ENCODE measurements at places on chromosomes 1 and 21.
A peak's percentile ranks its signal among the peaks of the same experiment; 100 is the strongest.

- DNase-seq: no peak
These were observed 63.4 kb downstream of the PSMG1 start for GRCh38 chr21:39119891-39120290.

- no peak for DNase-seq
These were observed 9.7 kb downstream of the MACF1 start for GRCh38 chr1:39214021-39214713.

- DNase-seq: no peak
These were observed 105.1 kb downstream of the SEC16B start for GRCh38 chr1:177864538-177865305.

- DNase-seq: peak; percentile 80
These were observed at the start of gene H6PD for GRCh38 chr1:9234223-9235095. TSS of gene H6PD (plus strand) at chr1:9234774. CDS start at chr1:9244935, 10,161 bp downstream.

- DNase-seq: no peak
These were observed 143.3 kb downstream of the TRABD2B start for GRCh38 chr1:47853852-47854251.

- DNase-seq: no peak
These were observed 56.3 kb downstream of the SPAG17 start for GRCh38 chr1:118128761-118129160.

DNA sequence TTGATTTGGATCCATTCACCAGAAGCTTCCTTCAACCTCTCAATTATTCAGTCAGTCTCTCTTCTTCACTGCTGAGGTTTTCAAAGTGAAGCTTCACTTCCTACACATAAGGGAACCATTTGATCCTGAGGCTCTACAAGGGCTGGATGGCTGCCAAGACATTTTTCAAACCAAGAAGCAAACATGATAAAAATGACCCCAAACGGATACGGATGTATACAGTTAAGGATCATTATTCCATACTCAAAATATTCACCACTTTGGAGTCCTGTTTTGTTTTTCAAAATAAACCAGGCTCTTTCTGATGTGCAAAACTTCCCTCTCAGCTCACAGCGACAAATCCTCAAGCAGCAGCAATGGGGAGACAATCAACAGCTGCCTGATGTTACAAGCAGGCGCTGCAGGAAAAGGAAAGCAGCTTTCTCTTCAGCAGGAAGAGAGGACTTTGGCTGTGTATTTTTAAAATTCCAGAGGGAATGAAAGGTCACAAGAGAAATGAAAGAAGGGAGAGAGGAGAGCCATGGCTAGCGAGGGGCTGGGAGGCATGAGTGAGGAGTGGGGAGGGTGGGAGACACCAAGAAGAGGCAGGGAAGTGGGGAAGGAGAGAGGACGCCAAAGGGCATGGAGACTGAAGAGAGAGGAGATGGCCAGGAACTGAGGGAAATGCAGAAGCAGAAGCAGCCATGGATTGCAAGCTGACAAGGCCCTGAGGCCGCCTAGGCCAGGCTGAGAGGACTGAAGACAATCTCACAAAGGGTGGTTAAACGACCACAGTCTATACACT is 145.4 kb downstream of the SLC45A1 start:
- DNase-seq: peak; percentile 12

DNA sequence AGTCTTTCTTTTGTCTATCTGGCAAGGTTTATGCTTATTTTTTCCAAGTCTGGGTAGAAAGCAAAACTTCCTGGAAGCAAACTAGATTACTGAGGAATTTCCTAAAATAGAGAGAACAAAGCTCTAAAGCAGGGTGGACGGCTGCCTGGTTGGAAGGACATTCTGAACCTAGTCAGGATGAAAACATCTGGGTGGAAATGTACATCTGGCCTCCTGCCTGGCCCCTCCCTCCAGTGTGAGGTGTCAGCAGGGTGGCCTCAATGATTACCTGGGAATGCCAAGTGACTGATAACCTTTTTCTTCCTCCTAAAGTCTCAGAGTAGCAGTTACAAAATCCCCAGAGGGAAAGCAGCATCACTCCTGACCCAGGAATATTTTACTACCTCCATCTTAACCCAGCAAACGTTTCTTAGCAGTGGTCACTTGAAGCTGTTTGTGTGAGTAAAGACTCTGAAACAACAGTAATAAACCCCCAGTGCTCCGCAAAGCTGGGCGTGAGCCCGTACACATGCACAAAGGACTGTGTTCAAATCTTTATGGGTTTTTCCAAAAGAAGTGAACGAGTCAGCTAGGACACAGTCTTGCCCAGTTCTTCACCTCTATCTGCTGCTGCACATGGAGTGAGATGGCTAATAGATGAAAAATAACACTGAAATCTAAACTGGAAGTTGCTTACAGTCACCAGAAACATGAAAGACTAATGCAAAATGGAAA is 18.9 kb downstream of the ANGPTL7 start:
- DNase-seq: no peak

DNA sequence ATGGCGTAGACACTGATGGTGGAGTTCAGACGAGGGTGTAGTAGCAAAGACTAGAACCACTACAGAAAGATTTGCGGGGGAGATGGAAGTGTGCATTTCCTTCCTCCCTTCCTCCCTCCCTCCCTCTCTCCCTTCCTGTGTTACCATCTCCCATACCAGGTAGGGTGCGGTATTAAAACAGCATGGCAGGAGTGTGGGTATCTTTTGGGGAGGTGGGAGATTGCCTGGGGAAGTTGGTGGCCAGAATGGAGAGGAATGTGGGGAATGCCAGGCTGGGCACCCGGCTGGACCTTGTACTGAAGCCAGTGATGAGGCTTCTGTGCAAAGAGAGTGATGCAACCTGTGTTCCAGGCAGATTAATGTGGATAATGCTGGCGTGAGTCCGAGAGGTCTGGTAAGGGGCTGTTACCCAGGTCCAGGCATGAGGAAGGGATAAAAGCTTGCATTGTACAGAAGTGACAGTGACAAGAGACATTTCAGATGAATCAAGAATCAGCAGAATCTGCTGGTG is 30.3 kb upstream of the PPP2R5A start:
- peak; percentile 36 for DNase-seq

- DNase-seq: no peak
These were observed 72.5 kb upstream of the VAMP3 start for GRCh38 chr1:7698641-7699040.

DNA sequence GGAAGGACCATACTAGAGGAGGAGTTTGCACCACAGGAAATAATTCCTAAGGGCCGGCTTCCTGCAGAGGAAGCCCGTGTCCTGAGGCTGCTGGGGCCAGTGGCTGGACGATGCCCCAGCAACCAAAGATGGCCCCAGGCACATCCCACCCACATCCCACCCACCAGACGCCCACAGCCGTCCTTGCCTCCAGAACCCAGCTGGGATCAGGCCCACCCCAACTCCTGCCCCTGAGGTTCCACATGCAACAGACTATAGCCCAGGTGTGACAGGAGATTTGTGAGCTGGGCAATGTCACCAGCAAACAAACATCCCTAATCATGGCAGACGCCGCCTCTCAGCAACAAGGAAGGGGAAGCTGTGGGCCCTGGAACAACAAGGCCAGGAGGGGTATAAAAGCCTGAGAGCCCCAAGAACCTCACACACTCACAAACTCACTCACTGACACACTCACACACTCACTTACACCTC is at the start of gene KRTAP10-9:
KRTAP10-9 (plus strand) TSS at position 421 of the 471 bp plus-strand sequence. CDS start 79 bp downstream, outside the sequence.
- DNase-seq: no peak

DNA sequence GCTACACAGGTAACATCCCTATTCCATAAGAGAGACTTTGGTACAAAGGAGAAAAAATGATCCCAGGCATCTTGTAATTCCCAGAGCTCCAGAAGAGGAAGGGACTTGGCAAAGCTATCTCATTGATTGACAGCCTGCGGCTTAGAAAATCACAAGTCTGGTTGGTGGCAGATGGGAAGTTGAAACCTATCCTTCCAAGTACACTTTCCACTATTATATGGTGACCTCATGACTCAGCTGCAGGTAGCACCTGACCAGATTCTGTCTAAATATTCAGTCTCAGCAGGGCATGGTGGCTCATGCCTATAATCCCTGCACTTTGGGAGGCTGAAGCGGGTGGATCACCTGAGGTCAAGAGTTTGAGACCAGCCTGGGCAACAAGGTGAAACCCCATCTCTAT is 89.9 kb downstream of the TIAM1 start:
- DNase-seq: no peak

DNA sequence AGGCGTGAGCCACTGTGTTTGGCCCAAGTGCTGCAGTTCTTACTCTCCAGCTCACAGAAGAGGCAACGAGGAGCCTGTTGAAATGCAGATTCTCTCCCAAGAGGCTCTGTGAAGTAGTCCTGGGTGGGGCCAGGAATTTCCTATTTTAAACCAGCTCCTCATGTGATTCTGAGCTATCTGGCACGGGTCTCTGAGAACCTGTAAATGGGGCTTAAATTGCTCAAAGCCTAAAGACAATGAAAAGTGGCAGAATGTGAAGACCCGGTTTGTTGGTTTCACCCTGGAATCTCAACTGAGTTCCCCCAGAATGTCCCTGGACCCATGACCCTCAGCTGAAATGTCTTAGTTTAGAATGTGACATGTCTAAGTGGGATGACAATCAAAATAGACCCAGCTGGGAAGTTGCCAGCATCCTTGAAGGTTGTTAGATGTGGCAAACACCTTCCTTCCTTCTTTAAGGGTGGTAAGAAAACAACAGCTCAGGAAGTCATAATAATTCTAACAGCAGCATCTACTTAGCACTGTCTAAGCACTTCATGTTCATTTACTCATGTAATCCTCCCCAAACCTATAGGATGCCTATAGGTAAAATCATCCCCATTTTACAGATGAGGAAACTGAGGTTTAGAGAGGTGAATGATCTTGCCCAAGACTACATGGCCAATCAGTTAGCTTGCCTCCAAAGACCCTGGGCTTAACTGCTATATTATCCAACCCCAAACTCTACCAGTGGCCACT is 20.9 kb upstream of the ATP5PO start:
- DNase-seq: peak; percentile 75

DNA sequence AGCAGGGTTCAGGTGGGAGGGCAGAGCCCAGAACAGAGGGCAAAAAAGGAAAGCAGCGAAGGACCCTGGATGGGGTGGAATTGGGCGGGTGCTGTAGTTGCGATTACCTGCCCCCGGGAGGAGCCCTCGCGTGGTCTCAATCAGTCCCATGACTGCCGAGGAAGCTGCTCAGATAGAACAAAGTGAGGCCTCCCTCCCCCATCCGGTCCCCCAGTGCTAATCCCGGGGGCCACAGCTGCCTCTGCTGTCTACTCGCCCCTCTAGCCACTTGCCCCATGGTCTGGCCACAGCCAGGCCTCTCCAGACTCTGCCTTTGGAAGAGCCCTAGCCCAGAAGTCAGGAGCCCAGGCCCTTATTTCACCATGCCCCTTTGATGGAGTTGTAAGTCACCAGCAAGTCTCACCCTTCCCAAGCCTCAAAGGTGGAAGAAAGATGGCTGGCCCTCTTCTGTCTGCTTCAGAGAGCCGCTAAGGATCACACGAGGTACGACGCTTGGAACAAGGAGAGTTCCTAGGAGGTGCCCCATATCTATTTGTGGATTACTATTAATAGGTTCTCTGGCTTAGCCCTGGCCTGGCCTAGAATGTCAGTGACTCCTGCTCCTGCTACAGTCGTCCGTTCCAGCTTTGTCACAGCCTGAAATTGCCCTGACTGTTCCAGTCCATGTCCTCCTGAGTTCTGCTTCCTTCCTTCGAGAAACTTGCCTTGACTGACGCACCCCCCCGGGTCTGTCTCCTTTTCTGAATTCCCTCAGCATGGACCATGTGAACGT is 16.4 kb downstream of the ECHDC2 start:
- DNase-seq: peak; percentile 27

DNA sequence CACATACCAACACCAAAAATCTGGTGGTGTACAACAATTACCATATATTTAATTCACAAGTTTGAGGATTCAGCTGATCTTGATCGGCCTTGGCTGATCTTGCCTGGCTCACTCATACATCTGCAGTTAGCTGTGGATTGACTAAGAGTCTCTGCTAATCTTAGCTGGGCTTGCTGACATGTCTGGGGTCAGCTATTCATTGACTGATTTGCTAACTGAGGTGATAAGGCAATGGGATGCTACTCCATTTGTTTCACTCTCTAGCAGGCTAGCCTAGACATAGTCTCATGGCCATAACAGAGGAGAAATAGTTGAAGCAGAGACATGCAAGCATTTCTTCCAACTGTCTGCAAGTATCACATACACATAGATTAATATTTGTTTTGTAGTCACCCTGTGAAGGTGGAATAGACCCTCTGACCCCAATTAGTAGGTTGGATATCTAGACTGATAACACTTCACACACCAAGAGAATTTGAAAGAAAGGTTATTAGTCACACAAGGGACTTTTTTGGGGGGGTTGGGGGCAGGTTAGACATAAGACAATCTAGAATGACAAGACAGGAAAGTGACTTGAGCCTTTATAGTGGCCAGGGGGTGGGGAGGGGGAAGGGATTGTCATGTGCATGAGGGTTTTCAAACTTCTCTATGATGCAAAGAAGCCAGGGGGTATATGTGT is 142.3 kb downstream of the BARHL2 start:
- no peak for DNase-seq

GRCh38 chr1:21568006-21568746 is 59.0 kb downstream of the ALPL start:
- no peak for DNase-seq

DNA sequence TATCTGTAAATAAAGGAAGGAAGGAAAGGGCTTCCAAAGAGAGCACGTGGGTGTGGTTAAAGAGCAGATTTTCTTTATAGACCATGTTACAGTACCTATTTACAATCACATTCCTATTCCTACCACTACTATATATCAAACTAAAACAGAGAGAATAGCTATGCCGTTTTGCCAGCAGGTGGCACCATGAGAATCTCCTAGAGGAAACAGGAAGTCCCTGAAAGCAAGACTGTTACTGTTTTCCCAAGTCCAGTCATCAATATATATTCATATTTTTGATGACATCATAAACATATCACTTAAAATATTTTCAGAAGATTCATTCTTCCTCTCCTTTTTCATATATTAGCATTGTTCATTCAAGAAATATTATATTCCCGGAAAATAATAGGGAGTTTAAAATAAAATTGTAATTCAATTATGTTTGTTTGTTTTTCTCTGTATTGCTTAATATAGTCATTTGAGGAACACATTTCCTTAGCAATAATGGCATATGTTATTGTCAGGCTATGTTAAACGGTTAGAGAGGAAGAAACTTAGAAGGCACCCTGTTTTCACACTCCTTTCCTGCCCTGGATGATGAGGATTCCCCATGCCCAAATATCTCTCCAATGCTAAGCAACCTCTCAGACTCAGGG is 6.6 kb downstream of the CCDC190 start:
- peak; percentile 54 for DNase-seq

- no peak for DNase-seq
These were observed 1.9 kb downstream of the BSDC1 start for GRCh38 chr1:32392325-32392724.

DNA sequence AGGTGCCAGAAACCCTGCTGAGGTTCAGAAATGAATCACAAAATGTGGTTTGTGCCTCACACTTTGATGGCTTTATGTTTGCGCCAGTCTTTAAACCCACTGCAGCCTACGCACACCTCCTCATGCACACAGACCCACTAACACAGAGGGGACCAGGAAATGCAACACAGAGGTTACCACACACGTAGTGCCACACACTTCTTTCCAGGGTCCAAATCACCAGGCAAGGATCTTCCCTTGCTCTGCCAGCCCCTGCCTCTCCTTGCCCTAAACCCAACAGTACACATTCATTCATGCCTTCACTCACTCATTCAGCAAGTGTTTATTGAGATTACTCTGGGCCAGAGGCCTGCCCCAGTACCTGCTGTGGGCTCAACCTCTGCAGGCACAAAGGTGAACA is 17.5 kb downstream of the MAB21L3 start:
- no peak for DNase-seq

GRCh38 chr1:193069748-193070385 is 10.5 kb downstream of the RO60 start:
- DNase-seq: peak; percentile 17

Data from CD4-positive, alpha-beta T cell treated with Interleukin-21 for 1 hour (primary cell).